CD4-positive, alpha-beta T cell treated with Interleukin-17A for 4 hours (primary cell): ENCODE measurements at places on chromosomes 2 and 18.
A peak's percentile ranks its signal among the peaks of the same experiment; 100 is the strongest.

GRCh38 chr2:213764849-213765248, 480.6 kb downstream of the SPAG16 start:
- DNase-seq = no peak

- no peak for DNase-seq
Observed at GRCh38 chr2:32960647-32961403, 14.1 kb downstream of the LTBP1 start.

DNA sequence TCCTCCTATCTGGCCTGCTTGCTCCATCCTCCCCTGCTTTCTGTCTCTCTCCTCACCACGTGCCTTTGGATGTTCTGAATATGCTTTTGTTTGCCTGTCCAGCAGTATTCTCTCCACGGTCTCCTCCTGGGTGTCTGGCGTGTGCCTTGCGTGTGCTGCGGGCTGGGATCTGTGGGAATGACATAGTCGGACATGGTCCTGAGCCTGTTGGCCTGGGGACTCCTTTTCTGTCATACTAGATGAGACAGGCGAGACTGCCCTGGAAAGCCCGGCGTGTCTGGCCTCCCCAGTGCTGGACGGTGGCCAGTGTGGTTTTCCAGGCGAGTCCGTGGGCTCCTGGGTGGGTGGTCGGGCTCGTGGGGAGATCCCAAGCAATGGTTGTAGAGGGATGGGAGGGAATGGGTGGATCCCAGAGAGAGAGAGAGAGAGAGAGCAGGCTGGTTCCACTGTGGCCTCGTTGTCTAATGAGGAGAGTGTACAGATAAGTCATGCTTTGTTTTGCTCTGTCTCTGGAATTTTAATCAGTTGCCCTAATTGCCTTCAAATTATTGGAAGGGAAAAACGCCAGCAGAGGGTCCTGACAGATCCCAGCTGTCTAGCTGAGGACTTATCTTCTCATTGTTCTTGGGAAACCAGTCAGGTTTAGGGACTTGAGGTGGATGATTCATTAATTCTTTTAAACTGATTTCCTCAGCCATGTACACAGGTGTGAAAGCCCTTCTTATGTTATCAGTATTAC, 58.3 kb downstream of the HPCAL1 start:
- DNase-seq = no peak

GRCh38 chr2:241864850-241865213, 4.7 kb upstream of the RTP5 start:
- no peak for DNase-seq

- no peak for DNase-seq
Observed at GRCh38 chr2:138476186-138476585, 25.4 kb upstream of the SPOPL start.

GRCh38 chr2:112118148-112118547, 20.0 kb upstream of the FBLN7 start:
- no peak for DNase-seq

GRCh38 chr18:8771930-8772329, 66.6 kb downstream of the MTCL1 start:
- no peak for DNase-seq

- DNase-seq = no peak
Observed at GRCh38 chr2:169667583-169667982, 26.6 kb downstream of the CFAP210 start.

DNA sequence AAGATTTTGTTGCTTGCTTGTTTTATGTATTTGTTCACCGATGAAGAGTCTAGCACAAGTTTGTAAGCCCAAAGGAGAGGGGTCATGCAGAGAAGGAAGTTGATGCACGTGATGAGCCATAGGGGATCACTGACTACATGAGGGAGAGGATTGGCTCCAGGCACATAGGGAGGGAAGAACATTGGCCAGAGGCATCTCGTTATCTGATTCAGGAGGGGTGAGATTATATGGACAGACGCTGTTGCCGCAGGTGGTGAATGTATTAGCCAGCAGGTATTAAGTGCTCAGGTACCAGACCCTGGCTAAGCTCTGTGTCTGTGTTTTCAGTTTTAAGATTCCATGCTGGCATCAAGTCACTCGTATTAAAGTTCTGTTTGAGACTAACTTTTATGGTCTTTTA, 91.8 kb upstream of the CHST9 start:
- no peak for DNase-seq

DNA sequence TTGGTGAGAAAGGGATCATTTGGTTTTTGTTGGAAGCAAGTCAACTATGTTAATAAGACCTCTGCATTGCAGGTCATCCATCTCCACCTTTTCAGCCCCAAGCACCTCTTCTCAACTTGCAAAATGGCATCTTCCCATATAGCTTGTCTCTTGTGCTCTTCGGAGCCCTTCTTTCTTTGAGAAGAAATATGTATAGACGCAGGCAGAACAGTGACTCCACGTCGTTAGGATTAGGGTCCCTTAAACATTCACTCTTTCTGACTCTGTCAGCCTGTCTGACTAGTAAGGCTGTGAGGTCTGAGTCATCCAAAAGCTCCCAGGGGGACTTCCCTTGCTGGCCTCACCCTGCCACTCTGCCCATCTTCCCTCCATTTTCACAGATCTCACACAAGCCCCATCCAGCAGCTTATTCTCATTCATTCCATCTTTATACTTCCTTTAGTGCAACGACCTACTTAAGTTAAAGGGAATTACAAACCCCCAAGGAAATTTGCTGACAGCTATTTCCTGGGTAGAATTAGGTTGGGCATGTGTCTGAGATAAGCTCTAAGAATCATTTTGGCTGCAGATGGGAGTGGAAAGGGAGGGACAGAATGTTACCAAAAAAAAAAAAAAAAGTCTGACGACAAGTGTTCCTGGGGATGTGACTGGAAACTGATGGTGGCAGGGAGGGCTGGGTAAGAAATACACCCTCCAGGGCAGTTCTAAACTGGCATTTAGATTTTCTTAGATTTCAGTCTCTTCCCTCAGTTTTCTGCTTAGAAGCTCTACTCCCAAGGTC, 37.7 kb upstream of the MEX3C start:
- no peak for DNase-seq

GRCh38 chr2:175399326-175399725, 217.8 kb upstream of the ATP5MC3 start:
- no peak for DNase-seq

DNA sequence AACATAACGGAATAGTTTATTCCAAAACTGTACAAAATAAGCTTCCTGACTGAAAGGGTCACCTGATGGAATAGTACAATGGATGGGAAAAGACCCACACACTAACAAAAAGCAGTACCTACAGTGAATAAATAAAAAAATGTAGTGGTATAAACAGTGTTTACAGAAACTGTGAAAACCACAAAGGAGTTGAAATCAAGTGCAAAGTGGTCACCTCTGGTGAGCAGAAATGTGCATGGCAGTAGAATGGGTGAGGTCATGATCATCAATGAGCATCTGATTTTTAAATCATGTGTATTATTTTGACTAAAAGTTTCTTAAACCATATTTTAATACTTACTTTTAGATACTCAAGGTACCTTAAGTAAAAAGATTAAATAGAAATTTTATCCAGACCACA, 11.4 kb downstream of the WDSUB1 start:
- no peak for DNase-seq

GRCh38 chr2:72149556-72150156, 2.0 kb upstream of the CYP26B1 start:
- no peak for DNase-seq

DNA sequence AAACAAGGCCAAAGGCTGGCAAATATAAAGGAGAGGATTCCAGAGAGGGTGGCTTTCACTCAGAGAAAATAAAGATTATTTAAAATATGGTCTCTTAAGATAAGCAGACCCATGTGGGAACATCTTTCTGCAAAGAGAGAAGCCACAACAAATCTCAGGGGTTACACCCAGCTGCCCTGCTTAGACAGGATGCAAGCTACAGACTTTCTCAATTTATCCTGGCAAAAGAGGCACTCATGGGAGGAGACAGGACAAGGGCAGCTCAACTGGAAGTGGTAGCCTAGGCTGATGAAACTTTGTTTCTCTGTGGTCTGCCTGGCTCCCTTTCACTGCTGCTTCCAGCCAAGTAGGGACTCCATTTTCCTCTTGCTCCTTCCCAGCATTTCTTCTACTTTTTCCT, 25.9 kb upstream of the SULT1C4 start:
- no peak for DNase-seq

- no peak for DNase-seq
Observed at GRCh38 chr2:590214-591175, 86.7 kb downstream of the TMEM18 start.

- DNase-seq = no peak
Observed at GRCh38 chr2:95058466-95058988, 33.0 kb downstream of the MAL start.

GRCh38 chr2:206798000-206798399, 32.6 kb downstream of the FASTKD2 start:
- peak; percentile 16 for DNase-seq

DNA sequence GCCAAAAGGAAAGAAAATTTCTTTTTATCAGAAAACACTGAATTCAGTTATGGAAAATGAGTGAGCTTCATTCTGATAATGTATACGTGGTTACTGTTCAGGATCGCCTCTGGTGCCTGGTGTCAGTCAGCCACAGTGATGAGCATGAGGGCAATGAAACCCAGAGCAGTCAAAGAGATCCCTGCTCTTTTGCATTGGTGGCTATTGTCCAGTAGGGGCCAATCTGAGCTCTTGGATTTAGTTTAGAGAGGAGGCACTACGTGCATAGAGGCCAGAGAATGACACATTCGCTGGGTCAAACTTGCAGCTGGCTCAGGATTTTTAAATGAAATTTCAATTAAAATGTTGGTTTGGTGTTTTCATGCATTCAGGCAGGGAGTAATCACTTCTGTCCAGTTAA, 522.9 kb downstream of the TMEM182 start:
- no peak for DNase-seq

- DNase-seq = no peak
Observed at GRCh38 chr18:49645841-49646351, 84.0 kb downstream of the LIPG start.

DNA sequence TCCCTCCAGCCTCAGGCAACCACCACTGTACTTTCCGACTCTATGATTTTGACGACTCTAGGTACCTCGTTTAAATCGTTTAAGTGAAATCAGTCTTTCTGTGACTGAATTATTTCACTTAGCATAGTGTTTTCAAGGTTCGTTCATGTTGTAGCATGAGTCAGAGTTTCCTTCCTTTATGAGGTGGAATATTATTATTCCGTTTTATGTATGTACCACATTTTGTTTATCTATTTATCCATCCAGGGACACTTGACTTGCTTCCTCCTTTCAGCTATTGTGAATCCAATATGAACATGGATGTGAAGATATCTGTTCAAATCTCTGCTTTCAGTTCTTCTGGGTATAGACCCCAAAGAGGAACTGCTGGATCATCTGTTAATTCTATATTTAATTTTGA, 19.1 kb downstream of the IL1R2 start:
- DNase-seq = no peak

DNA sequence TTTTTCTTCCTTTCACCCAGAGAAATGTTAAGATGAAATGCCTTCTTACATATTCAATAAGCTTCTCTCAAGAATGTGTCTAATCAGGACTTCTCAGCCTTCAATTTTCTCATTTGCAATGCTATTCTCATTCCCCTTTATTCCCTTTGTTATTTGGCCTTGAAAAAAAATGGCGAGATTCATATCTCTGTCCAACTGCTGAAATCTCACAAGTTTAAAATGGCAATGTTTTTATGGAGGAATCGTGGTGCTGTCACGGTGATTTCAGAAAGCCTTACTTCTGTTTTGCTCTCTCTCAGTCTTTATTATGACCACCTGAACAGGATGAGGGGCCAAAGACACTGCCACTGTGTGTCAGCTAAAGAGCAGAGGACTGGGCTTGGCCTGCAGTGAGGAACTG, 928.5 kb downstream of the DCC start:
- DNase-seq = no peak

DNA sequence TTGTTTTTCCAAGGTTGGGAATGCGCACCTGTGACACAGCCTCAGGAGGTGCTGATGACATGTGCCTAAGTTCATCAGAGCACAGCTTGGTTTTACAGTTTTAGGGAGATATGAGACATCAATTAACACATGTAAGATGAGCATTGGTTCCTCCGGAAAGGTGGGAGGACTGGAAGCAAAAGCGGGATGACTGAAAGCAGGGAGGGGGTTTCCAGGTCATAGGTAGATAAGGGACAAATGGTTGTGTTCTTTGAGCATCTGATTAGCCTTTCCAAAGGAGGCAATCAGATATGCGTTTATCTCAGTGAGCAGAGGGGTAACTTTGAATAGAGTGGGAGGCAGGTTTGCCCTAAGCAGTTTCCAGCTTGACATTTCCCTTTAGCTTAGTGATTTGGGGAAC, 26.3 kb downstream of the CAPG start:
- DNase-seq = no peak

GRCh38 chr2:148876595-148877402, 1.8 kb downstream of the KIF5C start:
- peak; percentile 74 for DNase-seq

GRCh38 chr2:19116918-19117317, 241.5 kb downstream of the OSR1 start:
- no peak for DNase-seq
